ENCODE measurements at places on chromosomes 7 and 10.

DNA sequence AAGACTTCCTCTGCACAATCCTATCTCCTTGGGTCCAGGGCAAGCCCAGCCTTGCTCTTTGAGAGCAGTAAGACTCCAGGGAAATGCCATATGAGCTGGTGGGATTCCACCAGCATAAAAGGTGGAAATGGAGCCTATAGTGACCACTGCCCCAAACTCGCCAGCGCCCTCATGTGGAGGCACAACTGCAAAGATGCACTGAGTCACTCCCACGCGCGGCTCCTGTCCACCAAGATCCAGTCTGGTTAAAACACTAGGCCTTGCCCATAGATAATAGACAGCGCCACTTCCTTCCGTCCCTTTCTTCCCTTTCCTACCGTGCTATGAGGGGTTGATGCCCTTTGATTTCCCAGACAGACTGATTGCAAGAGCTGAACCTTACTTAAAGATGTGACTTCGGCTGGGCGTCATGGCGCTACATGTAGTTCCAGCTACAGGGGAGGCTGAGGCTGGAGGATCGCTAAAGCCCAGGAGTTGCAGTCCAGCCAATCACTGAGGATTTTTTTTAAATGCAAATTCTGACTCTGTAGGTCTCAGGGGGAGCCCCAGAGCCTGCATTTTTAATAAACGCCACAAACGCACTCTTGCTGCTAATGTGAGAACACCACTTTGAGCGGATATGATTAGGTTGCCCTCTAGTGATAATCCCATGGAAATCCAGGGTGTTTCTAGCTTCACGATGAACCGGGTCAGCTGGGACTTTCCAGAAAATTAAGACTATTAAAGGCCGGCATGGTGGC lies 136.5 kb downstream of the EPC1 start:
- DNase-seq: no peak

GRCh38 chr7:44159824-44160630 lies 18.9 kb upstream of the MYL7 start:
- DNase-seq: no peak

- no peak for DNase-seq
These were observed 469.8 kb downstream of the PLXNA4 start for GRCh38 chr7:132106491-132106890.

GRCh38 chr10:98396096-98397063 lies 18.6 kb downstream of the PYROXD2 start:
- DNase-seq: no peak

DNA sequence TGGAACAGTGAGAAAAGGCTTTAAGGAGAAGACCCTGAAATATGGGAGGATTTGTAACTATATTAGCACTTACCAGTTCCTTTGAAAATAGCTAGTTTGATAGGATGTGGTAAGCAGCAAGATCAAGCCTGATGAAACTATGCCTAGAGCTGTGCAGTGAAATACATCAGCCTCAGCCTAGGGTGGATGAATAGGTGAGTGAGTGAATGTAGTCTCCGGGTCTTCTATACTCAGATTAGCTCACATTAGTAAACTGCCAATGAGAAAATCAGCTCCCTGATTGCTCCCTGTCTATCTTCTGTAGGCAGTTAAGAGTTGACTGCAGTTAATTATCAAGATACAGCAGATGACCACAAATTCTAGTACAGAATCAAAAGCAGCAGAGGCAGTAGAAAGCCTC lies 89.6 kb downstream of the ELAPOR2 start:
- DNase-seq: no peak

GRCh38 chr10:92038949-92039348 lies 115.4 kb downstream of the BTAF1 start:
- no peak for DNase-seq

DNA sequence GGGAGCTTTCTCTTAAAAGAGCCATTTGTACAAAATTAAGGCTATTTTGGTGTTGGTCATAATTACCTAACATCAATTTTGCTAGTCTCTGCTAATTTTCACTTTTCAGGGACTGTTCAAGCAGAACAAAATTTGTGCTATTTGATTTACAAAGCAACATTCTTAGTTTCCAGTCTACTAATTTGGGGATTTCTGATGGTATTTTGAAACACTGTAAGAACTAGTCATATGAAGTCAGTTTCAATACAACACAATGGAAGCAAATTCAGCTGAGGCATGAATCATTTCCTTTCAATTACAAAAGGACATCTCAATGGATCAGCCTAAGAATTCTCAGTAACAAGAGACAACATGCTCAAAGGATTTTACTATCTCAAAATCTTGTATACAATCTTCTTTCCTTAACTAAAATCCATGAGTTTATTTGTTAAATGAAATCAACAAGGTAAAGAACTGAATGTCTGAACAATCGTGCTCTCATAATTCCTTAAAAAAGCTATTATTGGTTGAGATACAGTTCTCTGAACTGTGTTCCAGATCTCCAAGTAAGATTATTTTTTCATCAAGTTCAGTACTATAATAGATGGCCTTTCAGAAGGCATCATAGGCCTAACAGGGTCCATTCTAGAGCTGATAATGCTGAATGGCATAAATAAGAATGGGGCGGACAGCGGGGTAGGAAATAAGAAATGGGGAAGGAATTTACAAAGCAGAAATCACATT lies 144.6 kb downstream of the NRCAM start:
- peak; percentile 69 for DNase-seq

DNA sequence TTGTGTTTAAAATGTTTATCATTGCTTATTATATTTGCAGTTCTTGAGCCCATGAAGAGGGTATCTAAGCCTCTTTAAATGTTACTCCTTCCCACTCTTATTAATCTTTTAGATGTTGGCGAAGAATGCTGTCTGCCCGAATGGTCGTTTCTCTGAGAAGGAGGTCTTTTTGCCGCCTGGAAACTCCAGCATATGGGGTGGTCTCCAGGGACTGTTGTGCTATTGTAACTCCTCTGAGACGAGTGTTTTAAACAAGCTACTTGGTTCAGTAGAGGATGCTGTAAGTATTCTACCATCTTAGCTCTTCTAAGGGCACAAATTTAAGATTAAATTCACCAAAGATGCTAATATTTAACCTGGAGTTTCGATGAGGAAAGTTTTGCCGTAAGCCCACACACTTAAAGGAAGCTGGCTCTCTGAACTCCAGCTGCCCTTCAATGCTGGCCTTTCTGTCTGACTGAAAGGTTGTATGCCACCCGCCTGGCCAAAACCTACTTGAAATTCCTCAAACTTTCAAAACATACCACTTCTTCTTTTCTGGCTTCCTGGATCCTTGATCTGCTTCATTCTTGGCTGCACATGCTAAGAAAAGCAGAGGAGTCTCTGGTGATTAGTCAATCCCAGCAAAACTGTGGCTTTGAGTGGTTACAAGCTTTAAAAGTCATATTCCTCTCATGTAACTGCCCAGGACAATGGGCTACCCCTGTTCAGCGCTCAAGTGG lies 74.7 kb downstream of the ABCA13 start:
- DNase-seq: no peak

- no peak for DNase-seq
These were observed 95.6 kb upstream of the MKI67 start for GRCh38 chr10:128221807-128222206.

DNA sequence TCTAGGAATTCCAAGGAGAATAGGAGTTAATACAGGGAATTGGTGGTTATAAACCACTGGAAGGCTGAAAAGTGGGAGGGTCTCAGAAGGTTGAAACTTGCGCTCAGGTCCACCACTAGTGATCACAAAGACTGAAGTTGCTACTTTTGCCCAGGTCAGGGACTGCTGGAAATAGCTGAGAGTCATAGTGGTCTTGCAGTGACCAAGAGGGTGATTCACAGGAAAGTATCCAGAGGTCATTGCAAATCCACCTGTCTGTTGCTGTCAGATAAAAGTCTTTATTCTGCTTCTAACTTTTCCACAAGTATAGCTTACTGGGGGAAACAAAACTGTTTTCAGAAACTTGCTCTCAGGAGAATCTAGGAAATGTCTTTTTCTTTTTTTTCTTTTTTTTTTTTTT lies 211.5 kb upstream of the PRSS1 start:
- DNase-seq: no peak

DNA sequence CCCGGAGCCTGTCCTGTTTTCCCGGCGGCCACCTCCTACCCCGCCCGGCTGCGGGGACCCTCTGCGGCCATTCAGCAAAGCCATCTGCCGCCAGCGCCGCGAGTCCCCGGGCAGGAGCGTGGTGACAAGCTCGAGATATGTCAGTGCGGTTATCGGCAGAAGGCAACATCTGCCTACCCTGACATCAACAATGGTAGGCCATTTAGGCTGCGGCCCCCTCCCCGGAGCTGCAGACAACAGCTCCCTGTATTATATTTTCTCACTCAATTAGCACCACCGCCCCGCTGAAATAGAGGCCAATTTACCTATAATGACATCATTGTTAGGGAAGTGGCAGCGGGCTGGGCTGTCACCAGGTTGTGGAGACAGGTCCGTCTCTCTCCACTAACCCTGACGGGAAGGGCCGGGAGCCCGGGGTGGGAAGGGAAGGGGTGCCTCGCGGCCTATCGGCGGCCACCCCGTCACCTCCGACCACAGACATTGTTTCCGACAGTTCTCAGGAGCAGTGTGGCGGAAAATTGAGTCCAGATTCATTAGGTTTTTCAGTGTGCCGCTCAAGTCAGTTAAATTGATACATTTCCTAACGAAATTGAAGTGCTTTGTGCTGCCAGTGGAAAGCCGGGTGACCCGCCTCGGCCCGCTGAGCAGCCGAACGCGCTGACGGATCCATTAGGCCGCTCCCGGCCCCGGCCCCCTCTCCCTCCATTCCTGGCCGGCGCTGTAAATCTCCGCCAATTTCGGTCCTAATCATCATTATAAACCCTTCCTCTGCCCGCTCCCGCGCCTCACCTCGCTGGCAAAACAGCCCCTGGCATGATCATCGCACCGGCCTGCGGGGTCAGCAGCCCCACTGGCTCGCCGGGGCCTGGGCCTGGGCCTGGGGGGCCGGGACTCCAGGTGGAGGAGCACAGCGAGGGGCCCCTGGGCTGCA lies 43.0 kb downstream of the UNCX start:
- no peak for DNase-seq

DNA sequence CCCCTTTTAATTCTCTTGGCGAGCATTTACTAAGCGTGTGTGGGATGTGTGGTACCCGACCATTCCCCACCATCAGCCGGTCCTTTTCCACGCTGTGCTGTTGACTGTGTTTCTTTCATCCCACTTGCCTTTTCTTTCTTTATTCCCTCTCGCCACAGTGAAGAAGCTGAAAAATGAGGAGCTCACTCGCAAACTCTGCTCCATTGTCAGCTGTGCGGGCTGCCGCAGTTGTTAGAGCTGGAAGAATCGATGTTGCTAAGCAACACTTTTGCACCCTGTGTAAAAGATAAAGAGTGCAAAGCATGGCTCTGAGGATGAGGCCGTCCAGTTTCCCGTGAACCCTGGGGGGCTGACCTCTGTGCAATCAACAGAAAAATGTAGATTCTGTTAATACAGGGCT lies 203.1 kb upstream of the NEBL start:
- DNase-seq: no peak

DNA sequence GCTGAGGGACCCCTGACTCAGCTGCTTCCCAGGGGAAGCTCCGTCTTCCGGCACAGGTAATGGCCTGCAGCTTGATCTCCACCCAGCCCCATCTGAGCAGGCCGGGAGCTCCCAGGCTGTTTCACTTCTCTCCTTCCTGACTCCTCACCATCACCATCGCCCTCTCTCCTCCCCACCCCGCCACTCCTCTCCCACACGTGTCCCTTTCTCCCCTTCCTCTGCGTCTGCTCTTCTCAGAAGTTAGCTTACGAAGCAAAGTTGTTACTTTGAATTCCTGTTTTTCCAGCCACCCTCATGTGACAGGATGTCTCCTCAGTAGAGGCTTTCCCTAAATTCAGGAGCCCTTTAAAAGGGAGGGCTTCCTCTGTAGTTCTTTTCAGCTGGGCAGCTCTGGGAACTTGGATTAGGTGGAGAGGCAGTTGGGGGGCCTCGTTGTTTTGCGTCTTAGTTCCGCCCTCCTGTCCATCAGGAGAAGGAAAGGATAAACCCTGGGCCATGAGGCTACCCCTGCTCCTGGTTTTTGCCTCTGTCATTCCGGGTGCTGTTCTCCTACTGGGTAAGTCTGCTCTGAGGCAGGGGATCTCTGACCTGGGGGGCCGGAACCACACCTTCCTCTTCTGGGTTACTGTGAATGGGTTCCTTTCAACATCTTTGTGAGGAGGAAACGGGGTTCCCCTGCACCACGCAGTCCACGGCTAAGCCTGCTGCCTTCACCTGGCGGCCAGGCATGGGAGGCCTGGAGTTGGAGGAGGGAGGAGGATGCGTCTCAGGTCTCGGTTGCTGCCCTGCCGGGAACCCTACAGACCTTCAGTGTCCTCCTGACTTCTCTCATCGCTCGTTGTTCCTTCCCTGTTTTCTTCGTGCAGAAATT lies at the start of gene MRC1:
TSS of gene MRC1 (plus strand) at position 378 of the 871 bp plus-strand sequence. CDS start at position 496, 118 bp downstream.
- DNase-seq: no peak

DNA sequence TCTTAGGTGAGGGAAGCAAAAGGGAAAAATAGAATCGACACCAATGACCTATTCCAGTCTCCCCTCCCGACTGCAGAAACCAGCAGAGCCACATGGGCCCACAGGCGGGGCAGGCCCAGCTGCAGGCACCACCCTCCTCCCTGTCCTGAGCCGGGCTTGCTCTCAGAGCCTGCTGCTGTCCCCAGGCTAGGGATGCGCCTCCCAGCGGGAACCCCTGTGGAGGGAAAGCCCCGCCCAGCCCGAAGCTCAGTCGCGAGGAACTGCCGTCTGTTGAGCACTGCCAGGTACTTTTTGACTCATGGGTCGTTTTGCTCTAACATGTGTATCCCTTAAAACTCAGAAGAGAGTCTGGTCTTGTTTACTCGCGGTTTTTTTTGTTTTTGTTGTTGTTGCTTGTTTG lies 124.5 kb upstream of the RET start:
- no peak for DNase-seq

GRCh38 chr7:25953859-25954258 lies 198.1 kb upstream of the NFE2L3 start:
- DNase-seq: no peak

GRCh38 chr7:117689406-117689805 lies 183.8 kb downstream of the CTTNBP2 start:
- DNase-seq: no peak

GRCh38 chr7:14974688-14975087 lies 72.1 kb upstream of the DGKB start:
- DNase-seq: no peak

DNA sequence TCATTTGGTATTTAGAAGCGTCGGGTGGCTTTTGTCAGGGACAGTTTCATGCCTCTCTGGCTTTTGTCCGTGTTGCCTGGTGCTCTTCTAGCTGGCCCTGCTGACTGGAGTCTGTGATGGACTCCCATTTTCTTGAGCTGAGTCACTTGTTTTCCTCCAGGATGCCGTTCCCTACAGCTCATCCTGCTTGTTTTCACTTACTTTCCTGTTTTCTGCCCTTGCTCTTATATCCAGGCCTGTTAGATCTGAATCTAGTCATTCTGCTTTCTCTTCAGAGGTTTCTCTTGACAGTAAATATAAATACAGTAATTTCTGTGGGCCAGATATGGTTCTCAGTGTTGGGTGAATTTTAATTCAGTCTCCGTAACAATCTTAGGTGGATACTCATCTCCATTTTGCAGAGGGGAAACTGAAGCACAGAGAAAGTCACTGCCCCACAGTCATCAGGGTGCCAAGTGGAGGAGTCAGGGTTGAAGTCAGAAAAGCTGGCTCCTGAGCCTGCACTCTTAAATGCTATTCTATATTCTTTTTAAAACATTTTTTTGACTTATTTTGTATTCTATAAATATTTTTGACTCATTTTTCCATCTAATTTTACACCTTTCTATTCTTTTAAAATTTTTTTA lies 85.4 kb downstream of the CCNY start:
- DNase-seq: peak; percentile 88

GRCh38 chr7:153002572-153002971 lies 243.0 kb downstream of the ACTR3B start:
- DNase-seq: no peak
